Fibroblast of skin of back (primary cell): ENCODE measurements at places on chromosomes 4 and X.

DNA sequence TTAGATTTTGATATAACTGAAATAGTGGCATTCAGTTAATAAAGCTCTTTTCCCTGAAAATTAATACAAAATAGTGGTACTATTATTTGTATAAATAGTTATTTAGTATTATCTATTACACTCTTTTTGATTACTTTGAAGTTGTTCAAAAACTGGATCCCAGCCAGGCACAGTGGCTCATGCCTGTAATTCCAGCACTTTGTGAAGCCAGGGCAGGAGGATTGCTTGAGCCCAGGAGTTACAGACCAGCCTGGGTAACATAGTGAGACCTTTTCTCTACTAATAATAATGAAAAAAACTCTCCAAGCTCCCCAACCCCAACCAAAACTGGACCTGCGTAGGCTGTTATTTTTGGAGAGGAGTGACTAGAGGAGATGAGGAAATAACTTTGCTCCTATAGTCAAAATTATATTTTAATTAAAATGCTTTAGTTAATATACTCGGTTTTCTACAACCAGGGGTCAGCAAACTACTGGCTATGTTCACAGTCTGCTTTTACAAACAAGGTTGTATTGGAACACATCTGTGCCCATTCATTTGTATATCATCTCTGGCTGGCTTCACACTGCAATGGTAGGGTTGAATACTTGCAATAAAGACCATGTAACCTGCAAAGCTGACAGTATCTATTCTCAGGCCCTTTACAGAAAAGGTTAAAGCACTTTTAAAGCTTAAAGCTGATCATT is 27.6 kb downstream of the GUCY1A1 start:
- DNase-seq, result no peak

GRCh38 chrX:54419559-54420302 is 20.5 kb upstream of the TSR2 start:
- no peak for DNase-seq

DNA sequence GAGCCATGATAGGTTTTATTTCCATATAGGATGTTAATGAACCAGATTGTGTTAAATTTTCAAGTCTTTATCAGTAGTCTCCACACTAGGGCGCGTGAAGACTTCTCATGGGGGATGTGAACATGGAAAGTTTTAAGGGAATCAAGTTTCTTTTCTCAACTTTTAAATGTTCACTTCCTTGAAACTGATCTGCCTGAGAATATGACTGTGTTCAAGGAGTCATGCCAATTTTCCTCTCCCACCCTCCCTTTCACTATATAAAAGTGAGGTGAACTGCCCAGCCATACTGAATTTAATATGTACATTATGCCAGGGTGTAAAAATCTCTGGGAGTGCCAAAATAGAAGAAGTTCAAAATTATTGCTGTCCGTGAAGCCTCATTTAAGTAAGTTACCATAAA is 30.4 kb upstream of the HPGDS start:
- no peak for DNase-seq

- DNase-seq, result no peak
These were observed 50.1 kb upstream of the ACSL4 start for GRCh38 chrX:109782994-109783700.

DNA sequence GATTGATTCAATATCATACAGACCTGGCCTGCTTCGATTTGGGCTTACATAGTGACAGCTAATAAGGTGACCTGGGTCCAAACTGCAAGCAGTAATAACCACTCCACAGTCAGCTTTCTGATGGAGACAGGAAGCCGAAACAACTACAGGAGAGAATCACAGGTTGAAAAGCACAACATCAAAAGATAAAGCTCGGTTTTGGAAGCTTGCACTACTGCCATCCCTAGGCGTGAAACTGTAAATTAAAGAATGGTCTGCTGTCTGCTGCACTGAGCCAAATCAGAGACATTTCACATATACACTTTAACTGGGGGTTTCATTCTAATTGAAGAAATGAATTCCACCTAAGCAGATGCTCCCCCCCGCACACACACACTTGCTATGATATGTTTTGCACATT is 116.3 kb downstream of the DHX15 start:
- DNase-seq, result no peak

DNA sequence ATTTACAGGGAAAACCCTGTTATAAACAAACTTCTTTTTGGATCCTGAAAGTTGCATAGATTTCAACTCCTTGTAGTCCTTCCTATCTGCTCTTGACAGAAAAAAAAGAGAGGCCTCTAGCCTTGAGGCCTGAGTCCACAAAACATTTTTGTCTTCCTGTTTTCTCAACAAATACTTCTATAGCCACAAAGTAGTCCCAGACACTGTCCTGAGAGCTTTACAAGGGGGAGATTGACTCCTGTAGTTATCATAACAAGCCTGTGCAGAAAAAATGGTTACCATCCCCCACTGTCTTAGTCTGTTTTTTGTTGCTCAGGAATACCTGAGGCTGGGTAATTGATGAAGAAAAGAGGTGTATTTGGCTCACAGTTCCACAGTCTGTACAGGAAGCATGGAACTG is 35.2 kb downstream of the PCDH7 start:
- DNase-seq, result peak; percentile 72

- DNase-seq, result no peak
These were observed 495.3 kb downstream of the UBE2NL start for GRCh38 chrX:144379156-144379555.

DNA sequence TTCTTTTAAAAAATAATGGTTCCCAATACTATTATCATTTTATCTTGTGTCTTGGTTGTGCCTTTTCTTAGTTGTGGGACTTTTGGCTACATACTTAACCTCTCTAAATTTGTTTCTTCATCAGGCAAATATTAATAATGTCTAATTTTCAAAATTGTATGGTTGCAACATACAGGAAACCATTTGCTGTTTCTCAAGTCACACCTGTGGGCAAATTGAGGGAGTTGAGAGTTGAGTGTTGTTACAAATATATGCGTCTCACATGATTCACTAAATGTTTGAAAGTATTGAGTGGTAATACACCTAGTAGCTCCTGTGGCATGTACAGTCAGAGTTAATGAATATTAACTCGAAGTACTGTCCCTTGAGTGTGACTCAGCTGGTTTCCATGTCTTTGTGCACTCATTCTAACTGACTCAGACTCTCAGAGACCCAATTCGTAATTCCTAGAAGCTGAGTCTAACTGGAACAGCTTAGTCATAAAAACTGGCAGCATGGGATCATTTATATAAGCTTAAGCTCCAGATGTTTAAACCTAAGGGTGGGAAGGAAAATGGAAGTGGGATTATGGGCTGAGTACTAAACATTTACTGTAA is 802.4 kb downstream of the TRIML1 start:
- peak; percentile 100 for DNase-seq

DNA sequence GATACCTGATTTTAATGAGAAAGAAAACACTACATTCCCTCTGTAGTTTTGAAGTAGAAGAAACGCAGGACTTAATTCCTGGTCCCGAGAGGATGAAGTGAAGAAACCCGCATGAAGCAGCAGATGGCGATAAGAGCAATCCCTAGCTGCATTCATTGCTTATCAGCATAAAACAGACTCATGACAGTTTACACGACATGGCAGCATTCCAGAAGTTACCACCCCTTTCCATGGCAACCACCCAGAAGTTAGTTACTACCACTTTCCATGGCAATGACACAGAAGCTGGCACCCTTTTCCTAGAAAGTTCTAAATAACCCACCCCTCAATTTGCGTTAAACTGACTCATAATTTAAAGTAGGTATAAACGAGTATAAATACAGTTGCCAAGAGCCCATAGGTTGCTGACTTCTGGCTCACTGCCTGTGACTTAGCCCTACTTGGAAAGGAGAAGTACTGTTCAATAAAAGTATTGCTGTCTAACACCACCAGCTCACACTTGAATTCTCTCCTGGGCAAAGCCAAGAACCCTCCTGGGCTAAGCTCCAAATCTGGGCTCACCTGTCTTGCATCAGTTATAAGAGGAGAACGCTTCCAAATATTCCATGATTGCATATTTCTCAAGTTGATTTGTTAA is 5.5 kb upstream of the XAGE2 start:
- peak; percentile 1 for DNase-seq

- DNase-seq, result peak; percentile 53
These were observed 532.2 kb upstream of the AGA start for GRCh38 chr4:177974461-177974860.

DNA sequence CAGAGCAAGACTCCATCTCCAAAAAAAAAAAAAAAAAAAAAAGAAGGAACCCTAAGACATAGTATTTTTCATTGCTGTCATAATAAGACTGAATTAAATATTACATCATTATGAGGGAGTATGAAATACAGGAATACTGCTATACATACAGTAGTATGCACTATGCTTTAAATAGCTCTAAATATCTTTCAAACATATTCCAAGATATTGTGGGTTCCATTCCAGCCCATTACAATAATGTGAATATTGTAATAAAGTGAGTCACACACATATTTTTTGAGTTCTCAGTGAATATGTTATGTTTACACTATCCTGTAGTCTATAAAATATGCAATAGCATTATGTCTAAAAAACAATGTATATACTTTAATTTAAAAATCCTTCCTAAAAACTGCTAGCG is 64.8 kb downstream of the GPM6A start:
- no peak for DNase-seq

GRCh38 chr4:110049951-110050925 is 137.6 kb downstream of the EGF start:
- DNase-seq, result peak; percentile 39

DNA sequence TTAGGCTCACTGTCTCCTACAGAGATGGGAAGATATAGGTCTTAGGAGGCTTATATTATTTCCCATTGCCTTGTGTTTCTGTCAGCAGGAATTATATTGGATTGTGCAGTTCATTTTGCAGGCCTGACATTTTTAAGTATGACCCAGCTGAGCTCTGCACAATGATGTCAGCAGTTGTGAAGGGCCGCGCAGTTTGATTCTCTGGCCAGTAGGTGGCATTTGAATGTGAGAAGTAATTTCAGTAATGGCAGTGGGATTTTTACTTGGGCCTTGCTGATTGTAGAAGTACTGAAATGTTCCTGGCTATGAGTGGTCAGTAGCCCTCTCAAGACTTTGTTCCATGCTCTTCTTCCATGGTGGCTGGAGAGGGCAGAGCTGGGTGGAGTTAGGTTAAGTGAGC is 247.2 kb upstream of the MTMR8 start:
- DNase-seq, result no peak

- no peak for DNase-seq
These were observed 4.2 kb upstream of the ZXDB start for GRCh38 chrX:57587607-57588006.

- peak; percentile 53 for DNase-seq
These were observed 158.0 kb downstream of the KCNIP4 start for GRCh38 chr4:21790438-21791029.

DNA sequence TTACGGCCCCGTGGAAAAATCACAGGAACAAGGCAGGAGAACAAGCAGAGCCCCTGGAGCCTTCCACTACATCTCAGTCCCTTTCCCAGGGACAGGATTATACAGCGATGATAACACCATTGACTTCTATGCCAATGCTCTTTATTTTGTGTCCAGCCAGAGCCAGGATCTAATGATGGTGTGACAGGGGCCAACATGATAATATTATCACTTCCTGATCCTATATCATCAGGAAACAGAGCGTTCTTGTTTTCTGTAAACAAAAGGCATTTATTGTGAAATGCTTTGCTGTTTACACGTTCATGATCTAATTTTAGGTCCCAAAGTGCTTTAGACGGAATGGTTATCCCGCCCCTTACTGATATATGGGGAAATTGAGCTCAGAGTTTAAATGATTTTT is 12.8 kb downstream of the TMPRSS11E start:
- DNase-seq, result no peak

GRCh38 chr4:74394476-74395136 is 29.7 kb downstream of the EREG start:
- DNase-seq, result peak; percentile 82
